A549 (cell line): ENCODE measurements at places on chromosomes 7 and 10. TPM values are rescaled to one million over a fixed set of nuclear protein-coding genes. Genes with fewer than 3 reads are reported as not detected.

PRTFDC1 gene
- 33.1 to 35.6 TPM (median 34.0 TPM) in 3 replicates for polyA plus RNA-seq

FAM180A gene
- not detected in 3 replicates for polyA plus RNA-seq

TMEM225B gene
- polyA plus RNA-seq = 0.59 to 0.70 TPM (median 0.59 TPM) in 3 replicates

HOXA9 gene
- 1.1 to 1.4 TPM (median 1.3 TPM) in 3 replicates for polyA plus RNA-seq

CALY gene
- polyA plus RNA-seq = 0.63 to 0.89 TPM (median 0.73 TPM) in 3 replicates

DNA sequence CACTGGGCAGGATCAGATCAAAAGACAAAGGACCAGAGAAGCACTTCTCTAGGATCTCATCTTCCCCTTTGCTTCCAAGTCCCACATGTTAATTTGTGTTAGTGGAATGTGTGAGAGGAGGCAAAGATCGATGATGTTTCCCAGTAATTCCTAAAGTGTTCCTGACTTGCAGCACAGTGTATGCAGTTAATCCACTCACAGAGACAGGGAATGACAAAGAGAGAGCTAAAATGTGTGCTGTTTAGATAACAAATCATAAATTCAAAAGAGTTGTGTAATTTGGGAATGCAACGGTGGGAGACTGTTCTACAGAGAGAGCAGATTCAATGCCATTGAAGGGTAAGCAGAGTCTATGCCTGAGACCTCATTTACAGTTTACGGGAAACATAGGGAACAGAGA, 132.0 kb upstream of the SVIL start:
- DNase-seq = no peak

- no peak for DNase-seq
These were observed 16.8 kb downstream of the PDIA4 start for GRCh38 chr7:149011491-149011890.

- DNase-seq = no peak
These were observed 54.4 kb downstream of the COBL start for GRCh38 chr7:51261950-51262795.

DNA sequence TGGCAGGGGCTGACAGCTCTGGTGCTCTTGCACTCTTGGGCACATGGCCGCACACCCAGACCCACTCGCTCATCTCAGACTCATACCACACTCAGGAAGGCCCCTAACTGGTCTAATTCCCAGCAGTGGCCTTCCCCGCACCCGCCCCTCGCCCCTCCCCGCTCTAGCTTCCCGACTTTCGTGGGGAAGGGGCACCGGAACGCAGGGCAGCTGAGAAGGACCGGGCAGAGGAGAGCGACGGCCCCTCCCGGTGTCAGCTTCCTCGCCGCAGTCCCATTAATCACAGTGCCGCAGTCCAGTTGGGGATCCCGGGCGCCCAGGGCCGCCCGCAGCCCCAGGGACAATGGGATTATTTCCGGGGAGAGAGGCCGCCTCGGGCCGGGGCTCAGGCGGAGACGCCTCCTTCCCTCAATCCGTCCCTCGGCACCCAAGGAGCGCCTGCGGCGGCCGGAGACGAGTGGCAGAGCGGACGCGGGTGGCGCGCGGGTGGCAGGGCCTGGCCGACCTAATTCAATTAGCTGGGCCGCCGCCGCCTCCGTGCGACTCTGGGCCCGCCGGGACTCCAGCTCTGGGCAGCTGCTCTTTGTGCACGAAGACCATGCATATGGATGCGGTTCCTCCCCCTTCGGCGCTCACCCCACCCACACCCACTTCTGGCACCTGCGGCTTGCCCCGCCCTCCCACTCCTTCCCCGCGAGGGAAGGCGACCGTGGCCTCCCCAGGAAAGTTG, 7.8 kb upstream of the TLX1 start:
- no peak for DNase-seq

- DNase-seq = peak; percentile 49
These were observed 169.7 kb downstream of the NRF1 start for GRCh38 chr7:129780974-129781927.

- DNase-seq = no peak
These were observed 141.7 kb upstream of the ITGB1 start for GRCh38 chr10:33099748-33100147.

- no peak for DNase-seq
These were observed 501.2 kb upstream of the COBL start for GRCh38 chr7:51817694-51818225.

- no peak for DNase-seq
These were observed 47.6 kb upstream of the CYP2C8 start for GRCh38 chr10:95116869-95117269.

- DNase-seq = no peak
These were observed 517 bp downstream of the SRGN start for GRCh38 chr10:69088471-69088769.

DNA sequence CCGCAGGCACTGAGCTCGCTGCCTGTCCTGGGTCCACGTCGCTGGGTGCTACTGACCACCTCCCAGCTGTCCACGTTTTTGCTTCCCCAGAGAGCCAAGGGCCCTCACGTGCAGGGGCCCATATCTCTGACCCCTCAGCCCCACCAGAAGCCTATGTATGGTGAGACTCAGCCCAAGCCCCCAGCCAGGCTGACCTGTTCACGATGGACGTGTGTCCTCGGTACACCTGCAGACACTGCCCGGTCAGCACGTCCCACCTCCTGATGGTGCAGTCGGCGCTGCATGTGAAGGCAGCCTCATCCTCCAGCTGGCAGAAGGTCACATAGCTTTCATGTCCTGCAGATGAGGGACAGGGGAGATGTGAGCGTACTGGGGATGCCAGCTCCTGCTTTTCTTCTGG, 9.9 kb downstream of the WDR86 start:
- DNase-seq = no peak

DNA sequence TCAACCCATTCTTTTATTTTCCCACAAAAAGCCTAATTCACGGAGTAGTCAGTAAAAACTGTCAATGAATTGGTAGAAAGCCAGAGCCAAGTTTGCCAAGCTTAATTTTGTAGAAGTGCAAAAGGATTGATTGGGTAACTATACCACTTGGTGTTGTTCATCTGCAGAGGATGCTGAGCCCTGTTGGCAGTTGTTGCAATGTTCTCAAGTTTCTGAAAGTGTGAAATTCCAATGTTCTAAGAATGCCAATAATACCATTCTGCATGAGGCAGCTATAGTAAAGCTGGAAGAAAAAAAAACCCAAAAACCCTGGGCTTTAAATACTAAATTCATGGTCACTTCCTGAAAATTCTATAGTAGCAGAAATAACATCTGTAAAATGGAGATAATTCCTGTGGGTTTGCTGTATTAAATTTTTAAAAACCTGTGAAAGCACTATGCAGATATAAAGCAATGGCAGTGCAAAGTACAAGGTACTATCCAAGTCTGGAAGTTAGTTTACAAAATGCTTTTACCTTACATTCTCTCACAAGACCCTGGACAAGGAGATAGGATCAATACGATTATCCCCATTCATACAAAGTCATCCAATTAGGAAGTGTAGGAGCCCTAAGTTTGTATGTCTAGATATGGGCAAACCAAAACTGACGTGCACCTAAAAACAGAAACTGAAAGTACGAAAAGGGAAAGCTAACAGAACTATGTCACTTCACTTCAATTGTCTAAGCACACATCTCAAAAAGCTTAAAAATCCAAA, 6.0 kb upstream of the PON1 start:
- no peak for DNase-seq

GRCh38 chr10:119652361-119652730, 1.2 kb downstream of the BAG3 start:
- DNase-seq = peak; percentile 68

GRCh38 chr10:90051474-90051873, 350.1 kb downstream of the KIF20B start:
- DNase-seq = no peak

- no peak for DNase-seq
These were observed 30.3 kb upstream of the CREB3L2 start for GRCh38 chr7:138032186-138032585.
